ENCODE measurements at places on chromosomes 2 and 18.

GRCh38 chr18:73660931-73661856 is 486.4 kb downstream of the FBXO15 start:
- DNase-seq = no peak

- no peak for DNase-seq
Measured at GRCh38 chr18:67513280-67513679, 3.2 kb downstream of the DSEL start.

GRCh38 chr2:170928036-170928823 is 823 bp upstream of the GORASP2 start:
- no peak for DNase-seq

DNA sequence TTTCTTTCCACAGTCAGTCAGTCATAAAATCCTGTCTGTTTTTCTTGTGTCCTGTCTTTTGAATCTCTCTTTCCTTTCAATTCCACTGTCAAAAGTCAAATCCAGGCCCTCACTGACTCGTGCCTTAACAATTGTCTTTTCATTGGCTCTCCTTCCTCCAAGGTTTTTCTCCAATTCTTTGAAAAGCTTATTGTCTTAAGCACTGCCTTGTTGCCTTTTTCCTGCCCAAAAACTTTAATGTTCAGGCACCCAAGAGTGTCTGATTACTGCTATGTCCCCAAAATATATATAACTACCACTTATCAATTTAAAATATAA is 13.9 kb upstream of the SULT1C4 start:
- no peak for DNase-seq

DNA sequence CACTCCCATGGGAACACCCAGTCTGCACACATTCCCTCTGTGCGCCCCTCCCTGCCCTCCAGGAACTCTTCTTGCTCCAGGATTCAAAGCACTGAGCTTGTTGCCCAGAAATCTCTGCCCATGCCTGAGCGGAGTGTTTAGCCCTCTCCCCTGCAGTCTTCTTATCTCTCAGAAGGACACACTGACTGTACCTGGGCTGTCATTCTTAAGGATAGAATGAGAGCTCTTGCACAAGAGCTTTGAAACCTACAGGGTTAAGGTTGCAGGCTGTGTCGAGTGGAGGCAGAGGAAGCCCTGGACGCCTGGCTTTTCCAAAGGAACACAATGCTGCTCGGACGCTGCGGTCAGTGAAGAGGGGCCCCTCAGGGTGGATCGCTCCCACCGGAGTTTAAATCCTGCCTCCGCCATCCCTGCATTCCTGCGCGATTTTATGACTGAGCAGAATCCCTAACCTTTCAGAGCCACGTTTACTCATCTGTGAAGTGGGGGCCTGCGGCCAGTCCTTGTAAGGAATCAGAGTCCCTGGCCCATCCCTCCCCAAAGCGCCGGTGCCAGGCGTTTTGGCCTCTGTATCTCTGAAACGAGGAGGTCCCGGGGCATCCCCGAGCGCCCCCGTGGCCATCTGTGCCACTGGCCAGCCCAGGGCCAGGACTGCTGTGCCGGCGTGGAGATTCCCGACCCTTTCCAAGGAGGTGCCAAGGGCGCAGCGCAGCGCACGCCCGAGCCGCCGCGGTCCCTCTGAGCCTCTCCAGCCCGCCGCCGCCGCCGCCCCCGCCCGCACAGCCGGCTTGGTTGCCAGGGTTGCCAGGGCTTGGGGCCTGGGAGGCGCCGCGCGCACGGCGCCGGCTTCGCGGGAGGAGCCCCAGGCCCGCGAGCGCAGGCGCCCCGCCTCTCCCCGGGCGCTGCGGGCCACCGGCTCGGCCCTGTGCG is 58.9 kb downstream of the FAM168B start:
- DNase-seq = no peak

GRCh38 chr2:138079976-138080375 is 115.7 kb downstream of the HNMT start:
- DNase-seq = no peak

DNA sequence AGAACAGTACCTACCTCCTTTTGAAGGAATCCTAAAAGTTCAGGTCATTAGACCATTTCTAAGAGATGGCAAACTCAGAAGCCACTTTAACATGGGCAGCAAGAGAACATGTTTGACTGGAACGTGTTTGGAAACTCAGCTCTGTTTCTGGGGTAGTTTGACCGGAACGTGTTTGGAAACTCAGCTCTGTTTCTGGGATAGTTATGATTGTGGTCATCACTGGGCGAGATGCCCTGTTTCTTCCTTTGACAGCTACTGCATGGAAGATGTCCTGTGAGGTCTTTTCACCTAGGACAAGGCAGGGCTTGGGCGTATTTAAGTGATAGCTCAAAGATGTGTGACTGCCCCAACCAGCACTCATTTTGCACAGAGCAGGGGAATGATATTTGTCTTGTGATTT is 19.9 kb upstream of the SERPINB13 start:
- DNase-seq = no peak

DNA sequence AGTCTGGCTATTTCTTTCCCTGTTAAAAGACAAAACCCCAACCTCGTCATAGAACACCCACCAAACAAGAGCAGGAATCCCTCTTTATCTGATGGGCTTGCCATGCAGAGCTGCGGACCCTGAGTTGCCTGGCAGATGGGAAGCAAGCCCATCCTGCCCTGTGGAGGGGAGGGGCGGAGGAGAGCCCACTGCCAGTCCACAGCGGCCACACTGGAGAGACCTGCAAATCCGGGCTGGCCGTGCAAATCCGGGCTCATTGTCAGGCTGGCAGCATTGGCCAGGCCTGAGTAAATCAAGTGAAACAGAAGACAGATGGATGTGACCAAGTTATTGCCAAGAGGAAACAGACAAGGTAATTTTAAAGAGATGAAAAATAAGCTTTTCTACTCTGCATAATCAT is 22.0 kb downstream of the MYL12B start:
- DNase-seq = no peak

- no peak for DNase-seq
Measured at GRCh38 chr2:63058144-63058920, 7.7 kb downstream of the OTX1 start.

Data from kidney glomerular epithelial cell (primary cell).